Right lung (tissue), 10 donors: ENCODE measurements at places on chromosomes 12 and 14.

- no peak for DNase-seq
These were observed 17.3 kb upstream of the ALDH2 start for GRCh38 chr12:111749391-111749790.

- DNase-seq: no peak
These were observed 2.1 kb upstream of the RABGGTA start for GRCh38 chr14:24273422-24273998.

- no peak for DNase-seq
These were observed 234.9 kb downstream of the FLRT2 start for GRCh38 chr14:85764822-85765221.

DNA sequence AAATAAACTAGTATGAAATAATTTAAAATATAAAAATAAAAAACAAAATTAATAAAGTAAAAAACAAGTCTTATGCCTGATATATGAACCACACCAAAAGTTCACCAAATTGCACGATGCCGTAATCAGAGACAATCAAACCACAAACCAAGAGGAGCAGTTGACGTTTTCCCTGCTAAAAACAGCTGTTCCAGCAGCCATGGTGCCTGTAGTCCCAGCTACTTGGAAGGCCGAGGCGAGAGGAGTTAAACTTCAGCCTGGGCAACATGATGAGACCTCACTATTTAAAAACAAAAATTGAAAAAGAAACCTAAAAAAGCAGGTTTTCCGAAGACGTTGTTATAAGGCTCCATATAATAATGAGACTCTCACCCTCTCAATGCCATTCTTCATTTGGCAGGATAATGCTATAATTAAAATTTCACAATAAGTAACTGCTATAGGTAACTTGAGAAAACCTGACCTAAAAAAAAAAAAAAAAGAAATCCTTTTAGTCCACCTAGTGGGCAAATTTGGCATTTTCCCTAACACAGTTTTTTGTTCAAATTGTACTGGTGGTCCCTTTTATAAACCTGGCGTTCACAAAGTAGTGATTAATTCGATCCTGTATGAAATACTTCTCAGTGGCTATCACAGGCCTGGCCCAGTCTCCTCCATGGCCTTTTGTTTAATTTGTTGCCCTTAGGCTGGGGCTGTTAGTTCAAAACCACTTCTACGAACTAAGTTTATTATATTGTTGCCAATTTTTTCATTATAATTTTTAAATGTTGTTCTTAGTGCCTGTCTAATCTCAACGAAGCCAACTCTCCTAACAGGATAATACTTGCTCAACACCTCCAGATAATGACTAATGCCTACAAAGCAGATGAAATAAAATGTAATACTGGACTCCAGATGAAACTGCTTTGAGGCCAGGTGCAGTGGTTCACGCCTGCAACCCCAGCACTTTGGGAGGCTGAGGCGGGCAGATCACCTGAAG, 62.1 kb downstream of the TNFAIP2 start:
- DNase-seq: no peak

- no peak for DNase-seq
These were observed 110.6 kb upstream of the AMIGO2 start for GRCh38 chr12:47190271-47190750.

DNA sequence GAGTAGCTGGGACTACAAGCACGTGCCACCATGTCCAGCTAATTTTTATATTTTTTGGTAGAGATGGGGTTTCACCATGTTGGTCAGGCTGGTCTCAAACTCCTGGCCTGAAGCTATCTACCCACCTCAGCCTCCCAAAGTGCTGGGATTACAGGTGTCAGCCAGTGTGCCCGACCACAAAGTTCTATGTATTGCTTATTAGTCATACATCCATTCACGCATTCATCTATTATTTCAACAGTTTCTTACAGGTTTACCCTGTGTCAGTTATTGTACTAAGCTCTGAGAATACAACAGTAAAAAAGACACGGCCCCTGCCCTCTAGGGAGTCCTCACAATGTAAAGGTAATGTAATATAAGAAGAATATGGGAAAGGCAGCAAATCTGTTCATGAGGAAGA, 188.9 kb upstream of the BTG1 start:
- no peak for DNase-seq

DNA sequence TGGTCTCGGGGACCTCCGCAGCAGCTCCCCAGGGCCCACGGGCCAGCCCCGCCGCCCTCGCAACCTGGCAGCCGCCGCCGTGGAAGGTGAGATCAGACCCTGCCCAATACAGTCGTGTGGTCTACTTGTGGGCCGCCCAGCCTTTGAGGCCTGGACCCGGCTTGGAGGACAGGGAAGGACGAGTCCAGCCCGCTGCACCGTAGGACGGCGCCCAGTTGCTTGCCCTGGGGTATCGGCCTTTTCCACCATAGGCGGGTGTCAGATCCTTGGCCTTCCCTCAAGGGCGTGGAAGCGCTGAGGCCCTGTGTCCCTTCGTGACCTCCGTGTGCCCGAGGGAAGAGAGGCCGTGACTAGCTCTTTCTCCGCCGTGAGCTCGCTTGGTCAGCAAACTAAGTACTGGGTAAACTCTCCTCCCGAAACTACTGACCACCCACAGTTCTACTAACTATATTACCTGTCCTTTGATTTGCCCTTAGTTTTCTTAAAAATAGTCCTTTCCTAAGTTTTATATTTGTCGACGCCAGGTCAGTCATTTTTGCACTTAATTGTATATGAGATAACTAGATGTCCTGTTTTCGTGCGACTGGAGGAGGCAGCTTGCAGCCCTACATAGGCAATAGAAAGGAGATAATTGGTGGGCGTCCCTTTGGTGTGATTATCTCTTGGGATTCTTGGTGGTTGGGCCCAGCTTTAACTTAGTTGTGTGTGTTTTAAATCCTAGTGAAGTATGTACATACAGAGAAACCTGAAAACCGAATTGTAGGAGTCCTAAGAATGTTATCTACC, 757 bp downstream of the SLC25A3 start:
- peak; percentile 35 for DNase-seq

- no peak for DNase-seq
These were observed 938 bp upstream of the MAX start for GRCh38 chr14:65103150-65103760.

- DNase-seq: no peak
These were observed 74.6 kb upstream of the PARP11 start for GRCh38 chr12:3947781-3948180.

- no peak for DNase-seq
These were observed 1.9 kb downstream of the RNASE7 start for GRCh38 chr14:21043974-21044618.

DNA sequence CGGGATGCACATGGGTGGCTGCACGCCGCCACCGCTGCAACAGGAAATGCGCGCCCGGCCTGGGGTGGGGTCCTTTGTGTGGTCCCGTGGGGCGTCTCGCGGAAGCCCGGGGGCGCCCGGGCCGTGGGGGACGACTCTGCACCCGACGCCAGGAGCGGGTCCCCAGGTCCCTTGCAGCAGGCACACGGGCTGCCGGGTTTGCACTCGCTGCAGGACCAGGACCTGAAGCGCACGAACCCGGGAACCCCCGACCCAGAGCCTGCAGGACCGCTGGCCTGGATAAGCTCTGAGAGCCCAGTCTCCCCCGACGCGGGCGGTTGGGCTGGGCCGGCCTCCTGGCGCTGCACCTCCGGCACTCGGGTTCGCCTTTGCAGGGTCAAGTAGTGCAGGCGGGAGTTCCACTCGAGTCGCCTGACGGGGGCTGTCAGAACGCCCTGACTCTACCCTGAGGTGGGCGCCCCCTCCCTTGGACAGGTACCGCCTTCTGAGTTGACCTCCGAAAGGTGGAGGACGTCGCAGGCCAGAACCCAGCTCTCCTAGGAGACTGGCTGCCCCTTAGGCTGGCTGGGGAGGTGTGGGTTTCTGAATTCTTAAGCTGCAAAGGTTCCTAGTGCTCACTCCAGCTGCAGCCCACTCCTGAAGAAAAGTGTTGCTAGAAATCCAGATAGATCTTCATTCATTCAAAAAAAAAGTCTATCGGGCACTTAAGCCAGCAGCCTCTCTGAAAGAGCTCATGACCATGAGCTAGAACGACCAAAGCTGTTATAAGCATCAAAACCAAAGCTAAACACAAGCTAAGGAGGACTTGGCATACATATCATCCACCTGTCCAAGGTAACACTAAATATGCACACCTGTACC, 68.0 kb downstream of the RNF34 start:
- no peak for DNase-seq

GRCh38 chr12:15979096-15980092, 68.3 kb downstream of the DERA start:
- DNase-seq: no peak

- DNase-seq: no peak
These were observed 18.0 kb downstream of the RHOF start for GRCh38 chr12:121775501-121775900.

DNA sequence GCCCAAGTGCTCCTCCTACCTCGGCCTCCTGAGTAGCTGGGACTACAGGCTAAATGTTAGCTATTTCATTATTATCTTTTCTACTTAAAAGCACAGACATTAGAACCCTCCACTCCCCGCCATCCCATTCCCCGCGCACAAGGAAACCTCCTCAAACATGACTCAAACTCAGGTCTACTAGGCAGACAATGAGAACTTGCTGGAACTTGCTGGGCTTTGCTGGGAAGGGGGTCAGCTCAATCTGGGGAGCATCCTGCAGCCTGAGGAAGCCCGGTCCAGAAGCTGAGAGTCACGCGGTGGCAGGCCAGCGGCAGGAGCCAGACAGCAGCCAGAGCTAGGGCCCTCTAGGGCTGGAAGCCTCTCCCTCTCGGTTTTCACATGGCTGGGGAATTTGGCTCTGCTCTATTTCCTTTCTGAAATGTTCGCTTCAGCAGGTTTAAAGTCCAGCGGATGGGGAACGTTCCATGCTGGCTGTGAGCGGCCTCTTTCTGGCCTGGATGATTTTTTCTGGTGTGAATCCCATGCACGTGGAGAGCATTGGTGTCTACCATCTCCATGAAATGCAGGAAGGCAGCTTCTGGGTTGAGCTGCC, 68.5 kb downstream of the SLC6A12 start:
- no peak for DNase-seq

DNA sequence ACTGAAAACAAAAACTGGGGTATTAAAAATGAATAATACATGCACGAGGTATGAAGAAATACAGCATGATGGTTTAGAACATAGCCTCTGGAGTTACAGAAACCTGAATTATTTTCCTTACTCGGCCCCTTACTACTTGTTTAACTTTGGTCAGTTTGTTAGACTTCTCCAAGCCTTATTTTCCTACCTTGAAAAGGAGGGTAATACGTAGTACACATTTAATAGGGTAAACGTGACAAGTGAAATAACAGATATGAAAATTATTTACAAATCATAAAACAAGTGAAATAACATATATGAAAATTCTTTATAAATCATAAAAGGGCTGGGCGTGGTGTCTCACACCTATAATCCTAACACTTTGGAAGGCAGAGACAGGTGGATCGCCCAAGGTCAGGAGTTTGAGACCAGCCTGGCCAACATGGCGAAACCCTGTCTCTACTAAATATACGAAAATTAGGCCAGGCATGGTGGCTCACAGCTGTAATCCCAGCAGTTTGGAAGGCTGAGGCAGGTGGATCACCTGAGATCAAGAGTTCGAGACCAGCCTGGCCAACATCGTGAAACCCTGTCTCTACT, 11.4 kb upstream of the PKP2 start:
- no peak for DNase-seq

DNA sequence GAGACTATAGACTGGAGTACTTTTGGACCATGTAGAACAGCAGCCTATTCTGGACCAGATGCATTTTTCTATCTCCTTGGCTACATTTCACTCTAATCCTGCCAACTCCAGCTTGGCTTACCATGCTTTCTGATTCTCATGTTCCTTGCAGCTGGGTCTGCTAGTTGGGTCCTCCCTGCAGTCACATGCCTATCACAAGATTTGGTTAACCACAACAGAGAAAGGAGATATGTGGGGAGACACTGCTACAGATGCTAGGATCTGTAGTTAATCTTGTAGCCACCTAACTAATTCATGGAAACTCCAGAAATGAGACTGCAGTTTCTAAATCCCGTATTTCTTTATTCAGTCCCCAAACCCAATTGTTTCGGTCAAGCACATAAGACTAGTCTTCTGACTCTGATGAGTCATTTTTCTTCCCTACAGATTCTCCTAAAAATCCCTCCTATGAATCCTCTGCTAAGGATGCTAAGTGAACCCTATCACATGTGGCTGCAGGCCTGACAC, 410.6 kb downstream of the DAD1 start:
- no peak for DNase-seq

- DNase-seq: no peak
These were observed 8.4 kb downstream of the PPP2R3C start for GRCh38 chr14:35113308-35113950.

GRCh38 chr14:90811641-90812040, 4.6 kb downstream of the TTC7B start:
- DNase-seq: no peak

DNA sequence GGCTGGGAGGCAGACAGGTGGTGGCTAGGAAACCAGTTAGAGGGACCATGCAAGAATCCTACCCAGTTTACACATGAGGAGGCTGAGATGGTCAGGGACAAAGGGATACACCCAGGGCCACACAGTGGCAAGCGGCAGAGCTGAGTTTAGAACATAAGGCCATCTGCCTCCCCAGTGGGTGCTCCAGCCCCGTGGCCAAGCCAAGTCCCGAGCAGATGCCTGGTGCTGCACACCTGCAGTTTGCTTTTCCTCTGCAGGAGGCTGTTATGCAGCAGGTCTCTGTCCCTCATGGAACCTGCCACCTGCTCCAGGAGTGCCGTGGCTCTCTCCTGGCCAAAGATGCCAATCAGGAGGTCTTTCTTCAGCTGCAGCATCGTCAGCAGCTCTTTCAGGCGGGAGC, 70.8 kb downstream of the SYNE3 start:
- DNase-seq: no peak

DNA sequence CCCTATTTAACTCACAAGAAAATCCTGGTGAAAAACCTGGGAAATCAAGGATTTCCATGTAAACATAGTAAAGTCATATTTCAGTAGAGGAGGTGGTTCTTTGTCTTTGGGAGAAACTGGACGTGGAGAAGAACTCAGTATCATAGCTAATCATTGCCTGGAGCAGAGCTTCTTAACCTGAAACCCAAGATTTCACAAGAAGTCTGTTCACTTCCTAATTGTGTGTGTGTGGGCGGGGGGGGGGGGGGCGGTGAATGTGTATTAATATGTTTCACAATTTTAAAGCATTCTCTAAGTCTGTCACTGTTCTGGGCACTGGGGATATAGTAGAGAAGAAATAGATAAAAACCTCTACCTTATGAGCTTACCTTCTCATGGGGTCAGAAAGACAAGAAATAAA, 96.7 kb upstream of the PPP4R3A start:
- no peak for DNase-seq

GRCh38 chr12:110577864-110578693, 5.0 kb downstream of the PPTC7 start:
- no peak for DNase-seq

GRCh38 chr14:81344481-81345160, 55.5 kb downstream of the STON2 start:
- DNase-seq: no peak
